Naive B cell (primary cell): ENCODE measurements at places on chromosomes 1 and 21.

- peak; percentile 49 for DNase-seq
Measured at GRCh38 chr1:199041173-199041914, 402.5 kb downstream of the PTPRC start.

DNA sequence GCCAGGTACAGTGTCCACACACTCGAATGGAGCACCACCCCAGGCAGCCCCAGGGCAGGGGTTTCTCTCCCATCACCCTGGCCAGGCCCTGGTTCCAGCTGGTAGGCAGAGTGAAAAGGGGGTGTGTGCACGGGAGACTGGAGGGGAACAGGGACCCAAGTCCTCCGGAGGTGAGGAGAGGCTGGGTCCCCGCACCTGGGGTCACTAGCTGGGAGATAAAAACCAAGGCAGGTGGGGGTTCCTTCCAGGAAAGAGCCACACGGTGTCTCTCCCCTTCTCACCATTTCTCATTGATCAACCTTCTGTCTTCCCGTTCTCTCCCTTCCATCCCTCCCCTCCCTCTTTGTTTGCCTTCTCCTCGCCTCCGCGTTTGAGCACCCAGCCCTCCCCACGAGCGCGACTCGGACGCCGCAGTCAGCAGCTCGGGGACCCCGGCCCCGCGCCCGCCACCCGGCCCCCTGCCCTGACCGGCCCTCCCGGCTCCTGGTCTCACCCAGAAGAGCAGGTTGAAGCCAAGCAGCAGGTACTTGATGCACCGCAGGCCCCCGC lies 358 bp downstream of the TSPAN2 start:
- DNase-seq = no peak

GRCh38 chr1:242870966-242871365 lies 346.5 kb upstream of the PLD5 start:
- DNase-seq = no peak

GRCh38 chr1:171985639-171986038 lies 144.3 kb downstream of the DNM3 start:
- no peak for DNase-seq

DNA sequence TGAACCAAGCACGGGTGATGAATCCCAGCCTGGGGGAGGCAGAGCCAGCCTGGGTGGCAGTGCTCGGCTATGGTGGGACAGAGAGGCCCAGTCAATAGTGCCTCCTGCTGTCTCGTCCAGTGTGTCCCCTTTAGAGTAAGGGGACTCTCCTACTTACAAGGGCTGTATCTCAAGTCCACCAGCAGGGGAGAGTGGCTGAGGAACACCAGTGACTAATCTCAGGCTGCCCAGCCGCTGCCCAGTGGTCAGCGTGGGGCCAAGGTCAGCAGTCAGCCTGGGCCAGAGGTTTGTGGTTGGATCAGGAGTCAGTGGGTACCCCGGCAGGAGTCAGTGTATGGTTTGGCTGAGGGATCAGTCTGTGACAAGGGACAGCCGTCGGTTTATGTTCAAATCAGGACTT lies 109.2 kb upstream of the RUNX3 start:
- DNase-seq = no peak
